Kidney (tissue), 22 donors: ENCODE measurements at places on chromosomes 2 and 18.

GRCh38 chr2:181764095-181764963, 84.0 kb upstream of the NEUROD1 start:
- no peak for DNase-seq

DNA sequence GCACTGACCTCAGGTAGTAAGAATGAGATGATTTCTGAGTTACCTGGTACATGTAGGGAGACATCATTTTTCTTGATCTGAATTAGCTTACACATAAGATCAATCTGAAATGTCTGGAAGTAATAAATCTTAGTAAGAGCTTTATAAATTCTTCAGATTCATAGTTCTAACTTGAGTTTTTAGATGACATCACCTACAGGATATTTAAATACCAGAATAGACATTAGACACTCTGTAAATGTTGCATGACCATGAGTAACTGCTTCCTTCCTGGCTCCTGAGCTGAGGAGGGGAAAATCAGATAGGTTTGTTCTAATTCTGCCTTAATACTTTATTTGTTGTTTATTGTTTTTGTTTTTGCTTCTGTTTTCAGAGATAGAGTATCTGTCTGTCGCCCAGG, 181.8 kb downstream of the PHLPP1 start:
- no peak for DNase-seq

DNA sequence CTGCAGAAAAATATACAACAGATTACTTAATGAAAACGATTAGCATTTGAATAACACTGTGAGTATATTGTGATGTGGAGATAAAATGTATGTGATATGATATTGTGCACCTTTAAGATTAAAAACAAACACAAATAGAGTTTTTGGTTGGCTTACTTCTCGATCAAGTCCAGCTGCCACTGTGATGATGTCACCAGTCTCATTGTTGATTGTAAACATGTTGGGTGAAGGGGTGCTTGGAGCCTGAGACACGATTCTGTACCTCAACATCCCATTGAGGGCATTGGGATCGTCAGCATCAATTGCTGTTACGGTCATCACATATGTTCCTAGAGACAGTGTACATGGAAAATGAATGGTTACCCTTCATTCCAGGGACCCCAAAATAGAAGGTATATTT, 174.1 kb downstream of the CDH2 start:
- no peak for DNase-seq

DNA sequence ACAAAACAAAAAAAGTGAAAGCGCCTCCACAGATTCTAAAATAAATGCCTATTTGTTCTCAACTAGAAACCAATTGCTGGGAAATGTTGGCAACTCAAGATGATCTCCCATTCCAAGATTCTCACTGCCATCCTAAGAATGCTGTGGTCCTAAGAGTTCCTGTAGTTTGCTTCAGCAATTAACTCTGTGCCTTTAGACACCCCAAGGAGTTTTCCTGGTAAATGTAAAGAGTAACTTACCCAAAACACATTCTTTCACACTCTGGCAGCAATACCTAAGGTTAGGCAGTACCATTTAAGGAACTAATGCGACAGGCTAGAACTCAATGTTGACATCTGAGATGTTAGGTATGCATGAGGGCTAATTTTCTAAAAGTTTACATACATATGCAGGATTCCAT, 58.8 kb upstream of the TANK start:
- DNase-seq, result no peak

DNA sequence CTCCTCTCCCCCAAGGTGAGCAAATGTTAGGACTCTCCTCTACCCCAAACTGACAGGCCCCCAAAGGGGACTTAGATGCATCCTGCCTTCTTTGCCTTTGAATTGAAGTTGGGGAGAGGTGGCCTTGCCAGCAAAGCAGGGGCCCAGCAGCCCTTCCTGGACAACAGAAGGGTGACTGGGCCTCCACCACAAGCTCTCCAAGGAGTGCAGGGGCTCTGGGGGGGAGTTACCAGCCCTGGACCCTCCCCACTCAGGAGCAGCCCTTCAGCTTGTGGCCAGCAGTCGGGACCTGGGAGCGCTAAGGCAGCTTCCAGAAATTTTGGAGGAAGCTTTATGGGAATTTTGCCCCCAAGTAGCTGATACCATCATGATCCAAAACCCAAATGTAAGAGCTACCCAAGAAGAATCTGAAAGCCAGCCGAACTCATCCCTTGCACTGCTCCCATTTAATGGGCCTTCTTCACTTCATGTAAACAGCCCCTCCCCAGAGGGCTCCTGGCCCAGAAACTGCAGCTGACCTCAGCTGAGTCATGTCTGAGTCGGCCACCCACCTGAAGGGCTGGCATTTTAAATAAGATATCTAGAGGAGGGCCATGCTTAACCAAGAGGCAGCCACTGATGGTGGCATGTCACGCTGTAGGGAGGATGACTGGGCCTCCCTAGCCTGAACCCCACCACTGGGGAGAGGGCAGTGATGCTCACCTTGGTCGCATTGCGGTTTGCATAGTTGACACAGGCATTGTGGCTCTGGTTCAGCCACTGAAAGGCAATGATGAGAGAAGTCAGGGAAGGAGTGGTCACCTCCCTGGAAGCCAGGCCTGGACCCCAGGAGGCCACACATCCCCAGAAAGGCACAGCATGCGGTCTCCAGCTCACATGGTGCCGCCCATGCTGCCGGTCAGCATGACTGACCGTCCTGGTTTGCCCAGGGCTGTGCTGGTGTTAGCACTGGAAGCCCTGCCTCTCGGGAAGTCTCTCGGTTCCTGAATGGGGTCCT, 71.5 kb downstream of the SFXN5 start:
- DNase-seq, result peak; percentile 35

DNA sequence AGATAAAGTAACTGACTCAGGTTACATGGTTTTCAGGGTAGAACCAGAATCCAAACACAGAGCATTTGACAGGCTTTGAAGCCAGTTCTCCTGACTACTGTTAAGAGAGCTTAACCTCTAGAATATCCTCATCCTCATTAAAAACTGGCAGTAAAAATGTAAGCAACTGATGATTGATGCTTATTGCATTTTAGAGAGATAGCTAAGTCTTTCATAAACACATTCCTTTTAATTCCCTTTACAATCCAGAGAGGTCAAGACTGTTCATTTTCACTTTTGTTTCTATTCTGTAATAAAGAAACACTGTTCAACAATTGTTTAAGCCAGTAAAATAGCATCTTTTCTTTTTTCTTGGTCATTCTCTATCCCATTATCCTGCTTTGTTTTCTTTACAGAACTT, 53.9 kb upstream of the RAB27B start:
- DNase-seq, result no peak

- DNase-seq, result peak; percentile 13
These were observed 94.3 kb upstream of the GLI2 start for GRCh38 chr2:120641366-120641771.

DNA sequence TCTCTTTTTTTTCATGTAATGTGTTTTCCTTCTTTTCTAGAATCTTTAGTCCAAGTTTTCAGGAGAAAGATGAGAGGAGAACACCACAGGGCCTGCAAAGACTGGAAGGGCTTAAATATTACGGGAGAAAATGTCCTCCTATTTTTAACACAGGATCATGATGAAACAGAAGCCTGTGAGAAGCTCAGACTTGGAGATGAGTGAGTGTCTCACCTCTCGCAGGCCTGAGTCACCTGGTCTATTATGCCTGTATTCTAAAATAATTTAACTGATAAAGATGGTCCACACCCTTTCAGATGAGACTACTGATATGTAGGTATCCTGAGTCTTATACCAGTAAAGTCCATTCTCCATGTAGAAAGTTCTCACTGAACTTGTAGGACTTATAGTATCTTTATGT, 143.2 kb downstream of the EPHA4 start:
- no peak for DNase-seq

GRCh38 chr2:36404318-36404717, 48.7 kb downstream of the CRIM1 start:
- no peak for DNase-seq

DNA sequence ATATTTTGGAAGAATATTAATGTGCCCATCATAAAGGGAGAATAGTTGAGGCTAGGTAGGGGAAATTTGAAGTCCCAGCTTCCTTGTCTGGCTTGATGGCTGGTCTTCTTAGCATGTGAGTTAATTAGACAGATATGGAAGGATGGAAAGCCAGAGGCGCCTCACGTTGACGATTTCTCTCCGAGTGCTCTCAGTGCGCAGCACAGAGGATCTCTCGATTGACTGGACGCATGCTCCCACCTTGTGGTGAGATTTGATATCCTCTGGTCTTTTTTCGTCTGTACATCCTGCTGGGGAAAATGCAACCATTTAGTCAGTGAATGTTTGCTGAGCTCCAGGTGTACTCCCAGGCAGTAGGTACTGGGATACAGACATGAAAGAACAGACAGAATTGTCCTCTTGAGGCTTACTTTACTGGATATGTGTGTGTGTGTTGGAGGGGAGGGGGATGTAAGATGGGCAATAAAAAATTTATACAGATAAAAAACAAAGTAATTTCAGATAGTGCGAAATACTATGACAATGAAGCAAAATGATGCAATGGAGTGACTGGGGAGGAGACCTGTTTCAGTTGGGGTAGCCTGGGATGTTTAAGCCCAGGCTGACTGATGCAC, 66.9 kb upstream of the ZNG1B start:
- DNase-seq, result no peak

DNA sequence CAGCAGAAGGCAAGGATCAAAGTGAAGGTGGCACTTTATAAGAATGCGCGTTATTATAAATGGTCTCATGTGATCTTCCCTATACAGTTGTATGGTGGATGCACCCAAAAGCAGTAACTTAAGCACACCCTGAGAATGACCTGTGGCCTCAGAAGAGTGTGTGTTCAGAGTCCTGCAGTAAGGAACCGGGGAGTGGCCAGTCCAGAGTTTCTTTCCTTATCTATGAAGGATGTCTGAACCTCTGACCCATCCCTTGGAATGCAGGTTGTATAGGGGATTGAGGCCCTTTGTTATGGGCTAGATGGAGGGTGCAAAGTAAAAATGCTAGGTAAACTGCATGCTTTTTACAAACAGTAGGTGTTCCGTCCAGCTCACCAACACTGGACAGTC, 43.6 kb upstream of the ANKRD44 start:
- DNase-seq, result no peak

DNA sequence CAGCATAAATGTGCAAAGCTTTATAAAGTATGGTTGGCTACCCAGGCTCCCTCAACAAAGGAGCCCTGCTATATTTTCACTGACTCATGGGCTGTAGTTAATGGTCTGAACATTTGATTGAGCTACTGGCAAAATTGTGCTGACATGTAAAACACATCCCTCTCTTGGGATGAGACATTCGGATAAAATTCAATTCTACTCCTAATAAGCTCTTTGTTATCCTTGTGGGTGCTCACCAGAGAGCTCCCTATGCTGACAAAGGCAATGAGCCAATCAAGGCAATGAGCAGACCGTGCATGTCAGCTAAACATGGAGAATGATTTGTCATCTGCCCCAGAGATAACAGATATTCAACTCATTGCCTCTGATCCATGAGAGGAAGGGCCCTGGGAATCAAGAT, 27.7 kb downstream of the SERPINB8 start:
- no peak for DNase-seq

- DNase-seq, result no peak
These were observed 977.3 kb upstream of the ACVR2A start for GRCh38 chr2:146867477-146867986.

DNA sequence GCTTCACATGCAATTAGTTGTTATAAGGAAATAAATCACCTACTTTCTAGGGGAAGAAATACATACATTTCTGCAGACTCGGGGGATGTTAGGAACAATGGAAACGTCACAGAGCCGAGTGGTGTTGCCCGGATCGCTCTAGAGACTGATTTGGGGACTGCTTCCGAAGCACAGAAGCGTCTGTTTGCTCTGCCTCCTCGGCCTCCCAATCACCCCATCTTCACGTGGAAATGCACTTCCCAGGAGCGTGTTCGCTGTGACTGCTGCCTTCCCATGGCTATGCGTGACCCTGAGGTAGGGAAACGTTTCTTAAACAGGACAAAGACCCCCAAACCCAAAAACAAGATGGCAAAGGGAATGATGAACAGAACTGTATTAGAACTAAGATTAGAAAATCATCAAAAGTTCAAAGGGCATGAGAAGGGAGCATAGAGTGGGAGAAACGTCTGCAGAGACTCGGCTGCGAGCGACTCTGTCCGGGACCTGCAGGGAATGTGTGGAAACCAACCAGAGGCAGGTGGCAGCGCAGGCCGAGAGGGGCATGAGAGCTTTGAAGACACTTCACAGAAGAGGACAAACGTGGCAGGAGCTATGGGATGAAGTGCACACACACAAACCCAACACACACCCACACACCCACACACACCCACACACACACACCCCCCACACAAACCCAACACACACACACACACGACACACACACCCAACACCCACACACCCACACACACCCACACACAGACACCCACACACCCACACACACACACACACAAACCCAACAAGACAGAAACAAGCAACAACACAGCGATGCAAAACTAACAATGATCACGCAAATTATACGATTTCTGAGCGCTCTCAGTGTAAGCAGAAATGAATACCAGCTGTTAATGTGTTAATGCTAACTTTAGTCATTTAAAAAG, 41.3 kb downstream of the RTP5 start:
- DNase-seq, result peak; percentile 22

- DNase-seq, result no peak
These were observed 139.4 kb downstream of the WDSUB1 start for GRCh38 chr2:159146996-159147666.

DNA sequence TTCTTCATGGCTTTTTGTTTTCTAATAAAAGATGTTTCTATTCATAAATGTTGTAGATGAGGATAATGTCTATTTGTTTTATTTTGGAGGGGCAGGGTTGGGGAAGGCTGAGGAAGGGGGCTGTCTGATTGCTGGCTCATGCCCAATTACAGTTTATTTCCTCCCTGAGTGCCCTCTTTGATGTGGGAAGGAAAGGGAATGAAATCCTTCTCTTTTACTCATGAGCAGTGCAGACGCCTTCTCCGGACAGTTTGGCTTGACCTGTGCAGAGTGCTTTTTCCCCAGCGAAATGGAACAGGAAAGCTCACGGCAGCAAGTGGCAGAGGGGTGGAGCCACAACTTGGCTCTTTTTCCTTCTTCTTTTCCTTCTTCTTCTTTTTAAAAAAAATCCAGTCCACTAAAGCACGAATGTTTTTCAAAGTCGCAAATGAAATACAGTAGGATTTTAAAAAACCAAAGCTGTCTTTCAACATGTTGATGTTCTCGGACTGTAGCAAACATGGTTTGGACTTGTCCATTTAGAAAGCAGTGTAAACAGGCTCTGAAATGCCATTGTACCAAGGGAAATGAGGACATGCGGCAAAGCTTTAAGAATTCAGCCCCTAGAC, 34.5 kb downstream of the RAB31 start:
- peak; percentile 70 for DNase-seq

DNA sequence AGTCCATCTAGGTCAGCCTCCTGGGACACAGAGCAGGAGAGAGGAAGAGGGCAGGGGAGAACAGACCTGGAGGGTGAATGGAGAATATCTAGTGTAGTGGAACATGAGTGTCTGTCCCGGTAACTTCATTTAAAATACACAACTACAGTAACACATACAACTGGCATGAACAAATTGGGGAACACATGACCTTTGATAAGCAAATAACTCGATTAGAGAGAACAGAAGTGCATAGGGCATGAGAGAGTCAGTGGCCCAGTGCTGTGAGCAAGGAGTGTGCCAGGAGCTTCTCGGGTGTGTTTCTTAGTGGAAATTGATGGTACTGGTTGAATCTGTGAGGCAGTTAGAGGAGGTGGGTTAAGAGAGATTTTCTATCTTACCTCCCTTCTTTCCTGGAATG, 40.8 kb downstream of the TNP1 start:
- DNase-seq, result no peak
